ENCODE measurements at places on chromosomes 5 and 9.

DNA sequence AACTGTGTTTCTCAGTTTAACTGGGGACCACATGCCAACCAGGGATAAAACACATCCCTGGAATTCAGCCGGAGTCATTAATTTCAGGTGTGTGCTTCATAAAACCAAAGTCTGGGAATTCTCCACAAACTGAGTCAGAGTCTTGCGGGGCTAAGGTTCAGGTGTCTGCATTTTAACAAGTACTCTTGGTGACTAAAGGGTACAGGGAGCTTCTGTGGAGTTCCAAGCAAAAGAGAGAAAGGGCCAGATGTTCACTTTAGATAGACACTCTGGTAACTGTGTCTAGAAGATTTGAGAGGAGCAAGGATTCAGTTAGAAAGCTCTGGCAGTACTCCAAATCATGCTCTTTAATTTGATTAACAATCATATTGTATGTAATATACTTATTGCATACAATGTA lies 4.0 kb downstream of the NADK2 start:
- no peak for DNase-seq

DNA sequence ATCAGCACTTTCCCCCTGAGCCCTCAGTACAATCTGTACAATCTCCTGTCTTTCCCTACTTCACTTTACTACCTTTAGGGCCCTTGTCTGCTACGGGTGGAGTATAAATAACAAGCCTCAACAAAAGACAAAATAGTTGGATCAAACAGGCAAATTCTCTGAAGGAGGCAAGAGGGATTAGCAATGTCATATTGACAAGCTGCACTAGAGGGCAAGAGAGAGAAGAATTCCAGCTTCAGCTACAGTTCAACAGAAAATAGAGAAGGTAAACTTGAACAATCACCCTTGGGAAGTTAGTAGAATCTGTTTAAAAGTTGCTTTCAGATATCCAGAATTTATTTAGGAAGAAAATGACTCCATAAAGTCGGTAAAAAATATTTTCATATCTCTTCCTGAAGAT lies 68.4 kb upstream of the IZUMO3 start:
- DNase-seq = no peak

GRCh38 chr9:124839612-124840299 lies 13.5 kb upstream of the WDR38 start:
- no peak for DNase-seq

DNA sequence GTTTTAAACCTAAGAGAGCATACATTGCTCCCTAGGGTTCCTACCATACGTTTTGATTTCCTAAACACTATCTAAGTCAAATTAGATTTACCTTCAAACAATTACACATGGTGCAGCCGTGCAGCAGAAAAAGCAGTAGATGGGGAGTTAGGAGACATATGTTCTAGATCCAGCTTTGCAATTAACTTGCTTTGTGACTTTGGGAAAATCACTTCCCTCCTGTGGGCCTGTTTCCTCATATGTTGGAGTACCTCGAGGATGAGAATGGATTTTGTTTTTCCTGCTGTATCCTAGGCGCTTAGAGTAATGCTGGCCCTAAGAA lies 711 bp downstream of the MRPL50 start:
- no peak for DNase-seq

GRCh38 chr5:118371973-118372831 lies 616.1 kb downstream of the DTWD2 start:
- no peak for DNase-seq

- no peak for DNase-seq
These were observed 45.3 kb upstream of the FCN1 start for GRCh38 chr9:134962973-134963364.

DNA sequence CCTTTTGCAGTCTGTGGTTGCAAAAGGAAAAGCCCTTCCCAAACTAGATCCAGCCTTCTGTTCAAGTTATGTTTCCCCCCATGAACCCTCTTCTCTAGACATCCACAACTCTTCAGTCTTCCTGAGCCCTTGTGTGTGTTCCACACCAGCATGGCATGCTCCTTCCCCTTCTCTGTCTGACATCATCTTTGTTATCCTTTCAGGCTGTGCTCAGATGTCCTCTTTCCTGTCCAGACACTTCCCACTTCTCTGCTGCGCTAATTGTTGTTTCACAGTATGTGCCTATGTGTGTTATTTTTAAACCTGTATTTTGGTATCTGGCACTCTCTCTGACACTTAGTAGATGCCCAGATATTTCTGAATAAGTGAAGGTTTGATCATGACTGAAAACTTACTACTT lies 38.2 kb downstream of the FOCAD start:
- no peak for DNase-seq
